ENCODE measurements at places on chromosomes 12 and 14.

- no peak for DNase-seq
These were observed 126.1 kb downstream of the SLC38A6 start for GRCh38 chr14:61106959-61107641.

- no peak for DNase-seq
These were observed 504 bp downstream of the WNT5B start for GRCh38 chr12:1629338-1630132.

DNA sequence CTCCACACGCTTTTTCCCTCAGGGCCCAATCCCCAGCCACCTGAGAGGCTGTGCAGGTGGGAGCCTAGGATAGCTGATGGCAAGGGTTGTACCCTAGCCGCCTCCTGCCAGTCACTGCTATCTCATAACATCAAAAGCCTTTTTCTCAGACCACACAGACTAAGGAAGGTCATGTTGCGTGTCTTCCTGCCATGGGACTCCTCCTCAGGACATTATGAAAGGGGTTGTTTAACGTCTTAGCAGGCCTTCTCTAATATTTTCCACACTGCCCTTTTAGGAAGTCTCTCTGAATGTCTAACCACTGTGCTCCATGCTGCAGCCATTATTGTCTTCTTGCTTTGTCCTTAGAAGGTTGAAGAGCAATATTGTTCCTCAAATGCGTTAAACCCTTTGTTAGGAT lies 7.6 kb upstream of the SMUG1 start:
- DNase-seq = no peak

GRCh38 chr12:92034083-92034482 lies 111.6 kb downstream of the BTG1 start:
- no peak for DNase-seq

DNA sequence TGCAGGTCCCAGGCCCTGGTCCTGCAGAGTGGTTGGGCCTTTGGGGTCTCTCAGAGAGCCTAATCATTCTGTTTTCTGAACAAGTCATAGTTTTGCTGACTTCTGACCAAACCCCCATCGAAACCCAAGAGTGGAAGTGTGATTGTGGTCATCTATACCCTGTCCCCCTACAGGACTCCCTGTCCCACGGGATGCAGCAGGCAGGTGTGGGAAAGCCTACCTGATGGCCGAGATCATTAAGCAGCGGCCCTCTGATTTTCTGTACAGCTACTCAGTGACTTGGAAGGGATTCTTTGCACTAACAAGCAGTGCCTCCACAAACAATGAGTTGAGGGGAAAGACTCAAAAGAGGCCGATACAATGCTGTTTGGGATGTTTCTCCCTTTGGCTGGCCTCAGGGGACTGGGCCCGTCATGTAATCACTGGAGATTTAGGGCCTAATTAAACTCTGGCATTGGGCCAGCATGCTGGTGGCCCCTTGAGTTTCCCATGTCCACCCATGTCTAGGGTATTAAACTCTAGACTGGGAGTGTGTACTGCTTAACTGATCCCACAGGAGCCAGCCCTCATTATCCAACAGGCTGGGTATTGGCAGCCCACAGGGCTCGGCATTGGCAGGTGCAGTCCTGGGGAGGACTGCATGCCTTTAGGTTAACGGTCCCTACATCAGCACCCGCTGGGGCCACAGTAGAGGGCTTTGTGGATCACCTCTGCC lies 192.8 kb downstream of the ZFP36L1 start:
- DNase-seq = no peak

DNA sequence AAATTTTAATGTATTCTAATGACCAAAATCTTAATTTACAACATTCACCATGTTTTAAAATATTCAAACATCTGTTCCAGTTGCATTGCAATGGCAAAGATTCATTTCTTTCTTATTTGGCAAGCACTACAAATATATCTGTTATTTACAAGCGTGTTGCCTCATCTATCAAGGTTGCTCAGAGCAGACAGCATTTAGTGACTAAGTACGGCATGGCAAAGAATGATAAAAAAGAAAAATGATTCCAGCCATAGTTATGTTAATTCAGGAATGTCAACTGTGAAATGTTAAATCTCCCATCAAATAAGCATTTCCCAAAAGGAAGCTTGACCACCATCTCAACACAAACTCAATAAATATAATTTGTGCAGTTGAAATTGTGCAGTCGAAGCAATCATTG lies 312.1 kb downstream of the SEC23A start:
- no peak for DNase-seq

- DNase-seq = no peak
These were observed 83.8 kb downstream of the SLC38A1 start for GRCh38 chr12:46184798-46185595.

DNA sequence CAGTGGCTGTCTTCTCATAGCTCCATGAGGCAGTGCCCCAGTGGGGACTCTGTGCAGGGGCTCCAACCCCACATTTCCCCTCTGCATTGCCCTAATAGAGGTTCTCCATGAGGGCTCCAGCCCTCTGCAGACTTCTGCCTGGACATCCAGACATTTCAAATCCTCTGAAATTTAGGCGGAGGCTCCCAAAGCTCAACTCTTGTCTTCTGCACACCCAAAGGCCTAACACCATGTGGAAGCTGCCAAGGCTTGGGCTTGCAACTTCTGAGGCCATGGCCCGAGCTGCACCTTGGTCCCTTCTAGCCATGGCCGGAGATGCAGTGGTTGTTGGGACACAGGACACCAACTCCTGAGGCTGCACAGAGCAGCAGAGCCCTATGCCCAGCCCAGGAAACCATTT lies 20.5 kb upstream of the PPP2R5C start:
- no peak for DNase-seq

GRCh38 chr14:69948351-69948750 lies 69.1 kb downstream of the SMOC1 start:
- DNase-seq = no peak

GRCh38 chr12:108381787-108382436 lies 42.8 kb upstream of the CMKLR1 start:
- no peak for DNase-seq
